ENCODE measurements at places on chromosomes 3 and 15.

DNA sequence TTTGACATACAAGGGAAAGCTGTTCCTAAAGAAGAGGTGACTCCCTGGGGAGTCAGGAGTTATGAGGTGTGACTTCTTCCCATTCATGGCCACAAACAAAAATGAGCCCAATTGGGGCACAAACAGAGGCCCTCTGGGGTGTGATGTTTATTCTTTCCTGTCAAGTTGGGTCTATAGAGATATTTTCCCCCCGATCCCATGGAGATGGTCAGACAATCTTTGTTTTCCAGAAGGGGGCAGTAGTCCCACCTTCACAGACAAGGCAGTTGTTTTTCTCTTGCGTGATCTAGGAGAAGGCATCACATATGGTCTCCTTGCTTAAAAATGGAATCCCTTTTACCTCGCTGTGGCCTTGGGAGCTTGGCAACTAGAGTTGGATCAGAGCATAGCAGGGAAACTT lies 110.3 kb downstream of the MFSD1 start:
- DNase-seq, result peak; percentile 15

GRCh38 chr3:171199473-171199829 lies 172.9 kb upstream of the SLC2A2 start:
- no peak for DNase-seq

- DNase-seq, result peak; percentile 71
These were observed 28.1 kb downstream of the NKIRAS1 start for GRCh38 chr3:23888617-23889228.

GRCh38 chr15:63089260-63090043 lies 32.2 kb upstream of the LACTB start:
- peak; percentile 69 for DNase-seq

DNA sequence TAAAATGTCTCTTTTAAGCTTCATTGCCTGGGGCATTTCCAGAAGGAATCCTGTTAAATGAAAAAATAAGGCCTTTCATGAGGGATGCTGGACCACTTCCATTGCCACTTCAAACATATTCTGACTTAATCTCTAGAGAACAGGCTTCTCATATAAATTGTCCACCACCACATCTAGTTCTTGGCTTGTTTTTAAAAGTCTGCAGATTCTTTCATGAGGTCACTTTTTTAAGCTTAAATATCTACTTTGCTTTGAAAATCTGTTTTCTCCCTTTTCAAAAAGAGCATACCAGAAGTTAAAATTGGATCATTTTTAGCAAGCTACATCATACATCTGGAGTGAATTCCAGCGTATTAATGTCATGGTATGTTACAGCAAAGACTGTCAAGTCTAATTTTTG lies 131.6 kb downstream of the C3orf70 start:
- no peak for DNase-seq

DNA sequence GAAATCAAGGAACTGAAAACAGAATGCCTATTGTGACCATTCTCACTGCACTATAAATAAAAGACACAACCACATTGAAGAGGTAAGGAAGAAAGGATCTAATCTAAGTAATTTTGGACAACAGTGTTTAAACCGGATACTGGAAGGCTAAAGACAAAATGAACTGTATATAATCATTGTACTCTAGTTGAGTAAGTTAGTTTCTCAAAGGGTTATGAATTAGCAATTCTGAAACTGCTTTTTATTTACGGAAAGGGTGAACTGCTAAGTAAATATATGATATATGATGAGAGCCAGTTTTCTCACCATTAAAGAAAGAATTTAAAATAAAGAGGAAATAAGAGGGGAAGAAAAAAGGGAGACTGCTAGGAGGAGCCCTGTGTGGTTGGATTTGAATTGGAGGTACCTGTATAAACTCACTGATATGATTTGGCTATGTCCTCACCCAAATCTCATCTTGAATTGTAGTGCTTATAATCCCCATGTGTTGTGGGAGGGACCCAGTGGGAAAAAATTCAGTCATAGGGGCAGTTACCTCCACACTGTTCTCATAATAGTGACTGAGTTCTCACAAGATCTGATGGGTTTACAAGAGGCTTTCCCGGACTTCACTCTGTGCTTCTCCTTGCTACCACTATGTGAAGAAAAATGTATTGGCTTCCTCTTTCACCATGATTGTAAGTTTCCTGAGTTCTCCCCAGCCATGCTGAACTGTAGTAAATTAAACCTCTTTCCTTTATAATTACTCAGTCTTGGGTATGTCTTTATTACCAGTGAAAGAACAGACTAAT lies 607.7 kb downstream of the PYDC2 start:
- DNase-seq, result no peak

GRCh38 chr3:197376735-197377555 lies 78.5 kb upstream of the DLG1 start:
- no peak for DNase-seq
